ENCODE measurements at places on chromosomes 5 and 9. TPM values are rescaled to one million over a fixed set of nuclear protein-coding genes. Genes with fewer than 3 reads are reported as not detected.

Gene FOXD4L5
- not detected for total RNA-seq

Gene TUT7
- 25.5 TPM for total RNA-seq

Gene SOX30
- not detected for total RNA-seq

Gene PRDM9
- not detected for total RNA-seq

Gene SNCB
- 0.26 TPM for total RNA-seq

Gene PLK2
- 125 TPM for total RNA-seq

Gene PCDHGA12
- 13.8 TPM for total RNA-seq

DNA sequence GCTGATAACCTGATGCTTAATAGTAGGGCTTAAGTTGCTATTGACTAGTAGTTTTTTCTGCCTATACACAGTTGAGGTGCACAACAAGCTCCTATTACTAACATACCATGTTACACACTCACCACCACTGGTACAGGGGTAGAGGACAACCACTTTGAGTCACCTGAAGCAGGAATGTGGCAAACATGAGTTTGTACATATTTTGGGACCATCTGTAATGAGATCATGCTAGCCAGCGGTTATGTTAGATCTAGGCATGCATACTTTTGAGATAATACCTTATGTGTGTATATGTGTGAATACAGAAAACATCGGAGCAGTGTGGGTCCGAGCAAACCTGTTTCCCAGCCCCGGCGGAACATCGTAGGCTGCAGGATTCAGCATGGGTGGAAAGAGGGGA, 72.8 kb upstream of the NXNL2 start:
- no peak for DNase-seq
